ENCODE measurements at places on chromosomes 7 and 10.

DNA sequence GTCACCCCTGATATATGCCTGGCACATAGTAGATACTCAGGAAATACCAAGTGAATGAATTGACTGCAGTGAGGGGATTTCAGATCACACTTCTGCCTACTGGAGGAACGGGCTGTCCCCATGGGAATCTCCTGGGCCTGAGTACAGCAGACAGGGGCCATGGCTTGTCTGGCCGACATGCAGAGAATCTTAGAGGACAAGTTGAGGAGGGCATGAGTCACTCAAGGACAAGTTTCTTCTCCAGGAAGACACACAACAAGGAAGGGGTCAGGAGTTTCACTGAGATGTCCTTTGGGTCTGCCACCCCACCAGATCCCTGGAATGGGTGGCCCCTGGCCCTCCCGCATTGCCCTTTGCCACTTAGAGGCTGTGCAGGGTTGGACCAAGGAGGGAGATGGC lies 20.7 kb downstream of the PLPP4 start:
- no peak for DNase-seq

- DNase-seq: no peak
These were observed 45.2 kb downstream of the HTR5A start for GRCh38 chr7:155115288-155115687.

- DNase-seq: no peak
These were observed 203.4 kb upstream of the FRMD4A start for GRCh38 chr10:14534152-14534551.

GRCh38 chr10:84008878-84009277 lies 130.4 kb upstream of the GHITM start:
- DNase-seq: no peak

GRCh38 chr10:92778091-92778490 lies 70.2 kb upstream of the EXOC6 start:
- no peak for DNase-seq

GRCh38 chr7:131225619-131226513 lies 101.8 kb upstream of the MKLN1 start:
- no peak for DNase-seq

GRCh38 chr7:22762866-22763265 lies 35.9 kb downstream of the IL6 start:
- DNase-seq: no peak
